H1 (cell line): ENCODE measurements at places on chromosomes 3 and 15.
A peak's percentile ranks its signal among the peaks of the same experiment; 100 is the strongest.

DNA sequence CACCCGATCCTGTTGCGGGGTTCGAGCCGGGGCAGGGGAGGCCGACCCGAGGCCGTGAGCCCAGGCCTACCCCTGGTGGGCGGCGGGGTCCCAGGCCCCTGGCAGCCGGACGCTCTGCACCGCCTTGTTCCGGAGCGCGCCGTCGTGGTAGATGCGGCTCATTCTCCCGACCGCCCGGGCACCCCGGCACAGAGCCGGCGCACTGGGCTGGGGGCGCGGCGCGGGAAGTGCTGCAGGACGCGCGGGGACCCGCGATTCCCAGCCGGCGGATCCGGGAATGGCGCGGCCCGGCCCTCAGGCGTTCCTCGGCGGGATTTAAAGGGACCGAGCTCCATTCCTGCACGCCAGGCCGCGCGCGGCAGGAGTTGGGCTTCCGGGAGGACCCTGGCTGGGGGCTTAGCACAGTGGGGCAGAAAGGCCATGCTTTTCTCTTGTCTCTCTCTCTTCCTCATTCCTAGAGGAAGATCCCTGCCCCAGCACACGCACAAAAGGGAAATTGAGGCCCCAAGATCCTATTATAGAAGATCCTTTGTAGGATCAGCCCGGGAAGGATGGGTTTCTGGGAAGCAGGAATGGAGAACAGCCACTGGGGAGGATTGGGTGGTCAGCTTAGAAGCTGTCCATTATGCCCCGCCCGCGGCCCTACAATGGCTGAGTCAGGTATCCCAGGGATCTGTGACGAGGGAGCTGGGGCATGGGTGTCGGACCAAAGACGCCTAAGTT is at the start of gene ARPIN:
Gene ARPIN (minus strand): TSS at position 279 of the 723 bp plus-strand sequence. CDS start 117 bp downstream, at position 162.
- H3K36me3 ChIP-seq: no peaks in the 10 kb centered on the region
- peaks cover 5% of the 10 kb centered on the region for H3K4me1 ChIP-seq
- no peaks in the 10 kb centered on the region for H3K27me3 ChIP-seq
- peak within 1 kb of the TSS; percentile 50 for H3K4me3 ChIP-seq
- 0 out of 2 replicates have a peak within 1 kb of the TSS, but pooled peaks have one; percentile 26 for H3K27ac ChIP-seq

GRCh38 chr3:42732829-42733459 is 30.3 kb upstream of the HHATL start:
- no peaks in the 10 kb centered on the region for H3K27me3 ChIP-seq
- no peaks in the 10 kb centered on the region for H3K36me3 ChIP-seq
- peaks cover 26% of the 10 kb centered on the region; the same call in 1 of the 2 replicates for H3K4me1 ChIP-seq
- H3K4me3 ChIP-seq: no peak overlapping the region
- no peak overlapping the region for H3K27ac ChIP-seq

DNA sequence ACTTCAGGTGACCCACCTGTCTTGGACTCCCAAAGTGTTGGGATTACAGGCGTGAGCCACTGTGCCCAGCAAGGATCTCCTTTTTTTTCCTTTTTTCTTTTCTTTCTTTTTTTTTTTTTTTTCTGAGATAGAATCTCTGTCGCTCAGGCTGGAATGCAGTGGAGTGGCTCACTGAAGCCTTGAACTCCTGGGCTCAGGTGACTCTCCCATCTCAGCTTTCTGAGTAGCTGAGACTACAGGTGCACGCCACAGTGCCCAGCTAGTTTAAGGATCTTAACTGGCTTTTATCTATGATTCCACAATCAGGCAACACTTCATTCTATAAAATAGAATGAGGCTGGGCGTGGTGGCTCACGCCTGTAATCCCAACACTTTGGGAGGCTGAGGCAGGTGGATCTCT is 16.3 kb upstream of the NICN1 start:
- H3K36me3 ChIP-seq: no peaks in the 10 kb centered on the region
- no peak overlapping the region for H3K27ac ChIP-seq
- no peaks in the 10 kb centered on the region for H3K4me1 ChIP-seq
- DNase-seq: no peak

DNA sequence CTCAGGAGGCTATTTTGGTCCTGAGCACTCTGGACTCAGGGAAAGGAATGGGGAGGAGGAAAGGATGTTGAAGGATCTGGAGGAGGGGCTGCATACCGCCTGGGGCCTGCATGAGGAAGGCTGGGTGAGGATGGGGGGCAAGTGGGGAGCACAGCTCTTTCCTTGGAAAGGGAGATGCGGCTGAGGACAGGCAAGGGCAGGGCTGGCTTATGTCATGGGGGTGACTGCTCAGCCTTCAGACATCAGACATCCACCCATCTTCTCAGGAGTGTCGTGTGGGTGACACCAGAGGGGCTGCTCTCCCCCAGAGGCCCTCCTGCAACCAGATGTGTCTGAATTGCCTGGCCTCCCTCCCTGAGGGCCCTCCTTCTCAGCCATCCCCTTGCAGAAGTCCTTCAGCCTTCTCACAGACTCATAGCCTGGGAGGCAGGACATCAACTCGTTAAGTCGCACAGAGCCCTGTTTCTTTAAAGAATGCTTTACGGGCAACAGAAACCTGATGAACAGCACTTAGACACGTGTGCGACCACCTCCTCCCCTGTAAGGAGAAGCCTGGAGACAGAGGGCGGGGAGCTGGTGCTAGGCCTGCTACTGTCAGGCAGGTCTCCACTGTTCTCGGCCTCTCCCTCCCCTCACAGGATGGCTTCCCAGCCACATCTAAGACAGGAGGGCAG is 252.3 kb downstream of the OCA2 start:
- no peak overlapping the region for H3K27ac ChIP-seq
- no peaks in the 10 kb centered on the region for H3K36me3 ChIP-seq
- no peak overlapping the region for H3K4me3 ChIP-seq
- DNase-seq: no peak
- H3K27me3 ChIP-seq: no peaks in the 10 kb centered on the region
- no peaks in the 10 kb centered on the region for H3K4me1 ChIP-seq

GRCh38 chr15:80173022-80173759 is 20.4 kb downstream of the FAH start:
- H3K4me3 ChIP-seq: no peak overlapping the region
- no peaks in the 10 kb centered on the region for H3K4me1 ChIP-seq
- peak; percentile 47 for DNase-seq
- no peaks in the 10 kb centered on the region for H3K36me3 ChIP-seq
